Activated B cell treated with CpG ODN at 0.5 μM for 24 hours (primary cell): ENCODE measurements at places on chromosomes 6 and 20.

DNA sequence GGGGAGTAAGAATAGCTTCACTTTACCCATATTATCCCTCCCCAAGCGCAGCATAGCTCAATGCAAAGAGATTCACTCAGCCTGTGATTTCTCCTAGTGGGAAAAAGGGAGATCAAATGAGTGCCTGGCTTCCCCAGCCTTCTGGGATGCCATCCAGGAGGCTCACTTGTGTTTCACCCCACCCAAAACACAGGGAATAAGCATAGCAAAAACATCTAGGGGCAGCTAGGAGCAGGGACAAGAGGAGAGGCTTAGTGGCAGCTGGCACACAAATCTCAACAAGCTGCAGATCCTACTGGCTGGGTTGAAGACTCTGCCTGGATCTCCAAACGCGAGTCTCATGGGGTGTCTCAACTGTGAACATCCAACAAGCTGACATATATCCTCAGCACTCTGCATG lies 715.8 kb downstream of the RNF144B start:
- H3K4me3 ChIP-seq, result no peak overlapping the region
- H3K27me3 ChIP-seq, result no peaks in the 10 kb centered on the region
- DNase-seq, result no peak
- no peaks in the 10 kb centered on the region for H3K4me1 ChIP-seq

DNA sequence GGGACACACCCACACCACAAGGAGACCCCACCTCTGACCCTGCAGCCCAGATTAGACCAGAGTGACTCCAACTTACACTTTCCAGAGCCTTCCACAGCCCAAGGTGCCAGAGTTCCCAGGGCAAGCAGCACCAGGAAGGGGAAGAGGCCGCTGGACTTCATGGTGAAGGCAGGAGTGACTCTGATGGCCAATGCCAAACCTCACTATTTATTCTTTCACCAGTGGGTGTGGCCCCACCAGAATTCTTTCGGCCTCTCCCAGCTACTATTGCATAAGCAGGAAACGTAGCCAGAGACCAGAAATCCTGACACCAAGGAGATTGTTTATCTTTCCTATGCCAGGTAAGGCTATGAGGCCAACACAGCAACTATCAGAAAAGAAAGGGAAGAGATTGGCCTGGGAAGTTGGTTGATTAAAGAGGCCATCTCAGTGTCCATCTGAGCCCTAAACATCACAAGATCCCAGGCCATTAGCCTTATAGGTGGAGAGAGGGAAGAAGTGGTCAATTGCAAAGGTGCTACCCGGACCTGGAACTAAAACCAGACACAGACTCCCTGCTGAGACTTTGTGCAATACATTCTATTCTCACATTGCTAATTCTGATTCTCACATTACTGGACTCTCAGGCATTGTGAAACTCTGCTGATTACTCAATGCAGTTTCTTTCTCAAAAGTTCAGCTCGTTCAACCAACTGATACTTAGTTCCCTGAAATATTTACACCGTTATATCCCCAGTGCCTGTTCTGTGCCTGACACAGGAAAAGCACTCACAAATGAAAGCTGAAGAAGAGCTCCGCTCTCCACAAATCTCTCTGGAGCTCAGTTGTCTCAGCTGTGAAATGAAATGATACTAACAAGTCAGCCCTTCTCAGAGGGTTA lies at the start of gene SLPI:
SLPI (minus strand) TSS at position 182 of the 880 bp plus-strand sequence; CDS start at position 161, 21 bp downstream.
- no peaks in the 10 kb centered on the region for H3K36me3 ChIP-seq
- no peak for DNase-seq
- H3K4me1 ChIP-seq, result no peaks in the 10 kb centered on the region
- H3K4me3 ChIP-seq, result no peak within 1 kb of the TSS
- H3K27me3 ChIP-seq, result peaks cover 54% of the 10 kb centered on the region

DNA sequence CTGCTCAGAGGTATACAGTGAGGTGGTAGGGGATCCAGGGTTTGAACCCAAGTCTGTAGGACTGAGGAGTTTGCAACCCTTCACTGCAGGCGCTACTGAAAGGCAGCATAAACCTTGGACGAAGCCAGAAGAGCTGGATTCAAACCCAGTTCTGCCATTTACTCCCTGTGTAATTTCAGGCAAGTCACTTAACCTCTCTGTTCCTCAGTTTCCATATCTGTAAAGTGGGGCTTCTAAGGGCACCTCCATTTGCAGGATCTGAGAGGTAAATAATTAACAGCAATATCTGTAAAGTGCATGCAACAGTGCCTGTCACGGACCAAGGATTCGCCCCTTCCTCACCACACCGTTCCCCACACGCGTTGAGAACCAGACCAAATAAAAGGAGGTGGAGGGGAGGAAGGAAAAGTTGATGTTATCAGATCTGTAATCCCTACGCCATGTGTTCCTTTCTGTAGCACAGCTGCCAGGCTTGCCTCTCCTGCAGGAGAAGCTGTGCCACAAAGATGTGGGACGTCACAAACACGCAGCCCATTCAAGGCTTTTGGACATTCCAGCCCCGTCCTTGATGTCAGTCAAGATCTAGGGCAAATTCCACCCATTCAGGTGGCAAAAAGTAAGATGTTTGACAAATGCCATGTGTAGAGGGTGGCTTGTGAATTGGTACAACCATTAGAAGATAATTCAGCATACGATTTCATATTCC lies 9.8 kb downstream of the RIPOR3 start:
- no peak for DNase-seq

DNA sequence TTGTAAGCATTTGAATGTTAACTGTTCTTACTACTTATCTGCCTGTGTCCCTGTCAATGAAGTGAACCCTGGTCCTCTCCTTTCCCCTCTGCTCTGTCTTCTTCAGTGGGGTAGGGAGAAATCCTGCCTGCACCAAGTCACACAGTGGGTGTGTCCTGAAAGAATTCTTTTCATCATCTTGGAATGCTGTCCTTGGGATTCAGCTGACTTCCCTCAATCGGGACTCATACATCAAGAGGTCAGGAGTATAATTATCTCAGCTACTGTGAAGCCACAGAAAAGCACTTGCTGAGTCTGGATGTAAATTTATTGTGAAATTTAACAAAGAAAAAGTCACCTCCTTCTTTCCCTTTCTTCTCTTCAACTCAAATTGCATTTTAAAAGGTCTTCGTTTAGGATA lies 328.5 kb downstream of the SOX4 start:
- no peaks in the 10 kb centered on the region for H3K36me3 ChIP-seq
- no peaks in the 10 kb centered on the region for H3K4me1 ChIP-seq
- no peak overlapping the region for H3K4me3 ChIP-seq
- H3K27ac ChIP-seq, result no peak overlapping the region
- DNase-seq, result no peak

- no peaks in the 10 kb centered on the region for H3K4me1 ChIP-seq
- H3K27me3 ChIP-seq, result peaks cover 9% of the 10 kb centered on the region
- DNase-seq, result no peak
Observed at GRCh38 chr6:46234156-46234556, 63.4 kb upstream of the ENPP5 start.

- no peak overlapping the region for H3K27ac ChIP-seq
- H3K36me3 ChIP-seq, result no peaks in the 10 kb centered on the region
- no peaks in the 10 kb centered on the region for H3K4me1 ChIP-seq
- DNase-seq, result no peak
- H3K4me3 ChIP-seq, result no peak overlapping the region
Observed at GRCh38 chr6:33952016-33952415, 148.2 kb upstream of the MLN start.

DNA sequence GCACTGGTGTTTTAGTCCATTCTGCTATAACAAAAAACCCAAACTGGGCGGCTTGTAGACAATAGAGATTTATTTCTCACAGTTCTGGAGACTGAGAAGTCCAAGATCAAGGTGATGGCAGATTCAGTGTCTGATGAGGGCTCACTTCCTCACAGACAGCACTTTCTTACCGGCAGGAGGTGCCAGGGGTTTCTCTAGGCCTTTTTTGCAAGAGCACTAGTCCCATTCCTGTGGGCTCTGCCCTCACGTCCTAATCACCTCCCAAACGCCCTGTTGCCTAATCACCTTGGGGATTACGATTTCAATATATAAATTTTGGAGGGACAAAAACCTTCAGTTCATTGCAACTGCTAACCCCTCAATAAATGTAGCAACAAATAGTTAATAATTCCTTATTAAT lies 140.0 kb upstream of the SGK1 start:
- H3K4me3 ChIP-seq, result no peak overlapping the region
- H3K4me1 ChIP-seq, result no peaks in the 10 kb centered on the region
- H3K36me3 ChIP-seq, result no peaks in the 10 kb centered on the region

- peaks cover 7% of the 10 kb centered on the region for H3K36me3 ChIP-seq
- no peaks in the 10 kb centered on the region for H3K27me3 ChIP-seq
- peaks cover 52% of the 10 kb centered on the region for H3K4me1 ChIP-seq
- H3K4me3 ChIP-seq, result no peak overlapping the region
- H3K27ac ChIP-seq, result no peak overlapping the region
Observed at GRCh38 chr6:136728976-136729515, 63.2 kb downstream of the MAP3K5 start.

- H3K27me3 ChIP-seq, result no peaks in the 10 kb centered on the region
- no peak overlapping the region for H3K27ac ChIP-seq
- no peaks in the 10 kb centered on the region for H3K4me1 ChIP-seq
- no peak overlapping the region for H3K4me3 ChIP-seq
- DNase-seq, result no peak
- H3K36me3 ChIP-seq, result no peaks in the 10 kb centered on the region
Observed at GRCh38 chr6:9977411-9977810, 437.5 kb downstream of the TFAP2A start.

DNA sequence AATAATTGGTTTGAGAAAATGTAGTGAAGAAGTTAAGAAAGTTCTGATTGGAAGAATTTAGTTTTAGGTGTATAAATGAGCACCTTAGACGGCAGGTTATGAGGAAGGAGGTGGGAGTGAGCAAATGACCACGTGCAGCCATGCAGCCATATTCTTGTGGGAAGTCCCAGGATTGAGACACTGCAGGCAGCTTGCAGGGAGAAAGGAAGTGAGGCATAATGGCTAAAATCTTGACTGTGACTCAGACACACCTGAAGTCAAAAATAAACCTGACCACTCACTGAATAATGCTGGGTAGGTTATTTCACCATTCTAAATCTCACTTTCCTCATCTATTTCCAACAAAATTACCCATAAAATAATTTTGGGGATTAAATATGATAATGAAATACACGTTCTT lies 16.6 kb downstream of the DSE start:
- H3K4me1 ChIP-seq, result peaks cover 60% of the 10 kb centered on the region
- no peaks in the 10 kb centered on the region for H3K36me3 ChIP-seq
- peak overlapping the region; percentile 72 for H3K27ac ChIP-seq
- DNase-seq, result no peak

- no peak overlapping the region for H3K27ac ChIP-seq
- no peaks in the 10 kb centered on the region for H3K27me3 ChIP-seq
- DNase-seq, result no peak
- peaks cover 8% of the 10 kb centered on the region for H3K4me1 ChIP-seq
- no peaks in the 10 kb centered on the region for H3K36me3 ChIP-seq
Observed at GRCh38 chr6:90466154-90466940, 120.5 kb downstream of the MAP3K7 start.

- H3K27ac ChIP-seq, result no peak overlapping the region
- H3K27me3 ChIP-seq, result no peaks in the 10 kb centered on the region
- H3K4me1 ChIP-seq, result peaks cover 31% of the 10 kb centered on the region
- no peak overlapping the region for H3K4me3 ChIP-seq
Observed at GRCh38 chr20:57662456-57663240, 42.4 kb upstream of the ZBP1 start.

DNA sequence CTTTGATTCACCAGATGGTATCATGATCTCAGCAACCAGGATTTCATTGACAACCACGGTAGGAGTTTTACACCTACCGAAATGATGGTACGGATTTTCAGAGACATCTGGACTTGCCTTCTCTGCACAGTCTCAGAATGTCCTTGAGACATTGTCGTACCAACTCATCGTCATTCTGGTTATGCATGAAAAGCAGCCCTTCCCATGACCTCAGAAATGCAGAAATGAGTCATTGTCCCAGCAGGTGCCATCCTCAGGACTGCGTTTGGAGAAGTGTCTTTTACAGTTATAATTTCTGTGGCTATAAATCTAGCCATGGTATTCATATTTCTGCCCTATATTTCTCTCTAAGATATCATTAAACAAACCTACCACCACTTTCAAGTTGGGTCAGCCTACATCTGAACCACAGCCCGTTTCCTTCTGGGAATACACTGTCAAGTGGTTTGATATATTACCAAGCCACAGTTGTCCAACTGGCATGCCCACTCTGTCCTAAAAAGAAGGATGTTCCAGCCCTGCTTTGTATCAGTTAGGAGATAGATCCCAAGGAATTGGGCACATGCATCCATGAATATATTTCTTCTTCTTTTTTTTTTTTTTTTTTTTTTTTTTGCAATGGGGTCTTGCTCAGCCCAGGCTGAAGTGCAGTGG lies 7.5 kb upstream of the BFSP1 start:
- H3K4me1 ChIP-seq, result peaks cover 5% of the 10 kb centered on the region
- peaks cover 29% of the 10 kb centered on the region for H3K27me3 ChIP-seq
